A172 (cell line): ENCODE measurements at places on chromosomes 3 and 15.

DNA sequence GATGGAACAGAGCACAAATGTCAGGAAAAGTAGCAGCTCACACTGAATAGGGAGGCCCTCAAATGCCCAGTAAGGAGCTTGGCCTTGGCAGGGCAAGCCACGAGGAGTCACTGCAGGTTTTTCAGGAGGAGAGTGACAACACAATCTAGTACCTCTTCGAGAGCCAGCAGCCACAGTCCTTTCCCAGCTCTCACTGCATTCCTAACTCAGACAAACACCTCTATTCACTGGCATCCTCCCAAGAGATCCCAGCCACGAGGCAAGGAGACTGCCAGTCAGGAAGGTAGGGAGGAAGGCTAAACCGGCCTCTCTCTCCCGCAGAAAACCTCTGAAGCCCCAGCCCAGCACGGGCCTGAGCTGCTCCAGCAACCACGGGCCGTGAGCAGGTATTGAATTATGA, 146.0 kb upstream of the SMAD3 start:
- no peak for DNase-seq

- no peak for DNase-seq
Observed at GRCh38 chr3:39347586-39347876, 18.0 kb downstream of the CCR8 start.

DNA sequence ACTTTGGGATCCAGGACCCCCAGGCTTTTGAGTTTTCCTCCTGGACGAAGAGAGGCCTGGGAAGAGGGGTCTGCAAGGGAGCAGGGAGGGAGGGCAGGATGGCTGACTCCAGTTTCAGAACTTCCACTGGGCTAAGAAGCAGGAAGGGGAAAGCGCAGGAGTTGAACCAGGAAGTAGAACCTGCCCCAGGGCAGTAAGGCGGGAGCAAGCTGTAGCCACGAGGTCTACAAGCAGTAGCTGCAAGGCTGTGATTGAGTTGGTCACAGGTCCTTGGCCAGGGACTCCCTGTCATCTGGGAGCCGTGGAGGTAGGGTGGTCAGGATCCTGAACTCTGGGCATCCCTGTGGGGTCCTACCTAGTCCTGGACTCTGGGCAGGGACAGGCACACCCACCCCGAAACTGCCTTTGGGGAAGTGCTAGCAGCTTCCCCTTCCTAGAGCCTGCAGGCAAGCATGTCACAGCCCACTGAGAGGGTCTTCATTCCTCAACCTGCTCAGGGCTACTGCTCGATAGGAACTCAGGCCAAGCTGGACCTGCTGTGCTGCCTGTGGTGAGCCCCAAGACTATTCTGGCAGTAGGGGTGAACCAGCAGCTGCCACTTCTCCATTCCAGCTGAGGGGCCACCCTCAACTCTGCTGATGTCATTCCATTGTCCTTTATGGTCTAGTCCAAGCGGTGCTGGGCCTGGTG, 5.8 kb upstream of the GNAI2 start:
- no peak for DNase-seq

GRCh38 chr15:93358166-93359059, 269.4 kb upstream of the RGMA start:
- DNase-seq: no peak
